ENCODE measurements at places on chromosomes 11 and 22. TPM values are rescaled to one million over a fixed set of nuclear protein-coding genes. Genes with fewer than 3 reads are reported as not detected.

Gene ACCSL
- not detected for total RNA-seq

Gene SYT7
- 10.6 TPM for total RNA-seq

DNA sequence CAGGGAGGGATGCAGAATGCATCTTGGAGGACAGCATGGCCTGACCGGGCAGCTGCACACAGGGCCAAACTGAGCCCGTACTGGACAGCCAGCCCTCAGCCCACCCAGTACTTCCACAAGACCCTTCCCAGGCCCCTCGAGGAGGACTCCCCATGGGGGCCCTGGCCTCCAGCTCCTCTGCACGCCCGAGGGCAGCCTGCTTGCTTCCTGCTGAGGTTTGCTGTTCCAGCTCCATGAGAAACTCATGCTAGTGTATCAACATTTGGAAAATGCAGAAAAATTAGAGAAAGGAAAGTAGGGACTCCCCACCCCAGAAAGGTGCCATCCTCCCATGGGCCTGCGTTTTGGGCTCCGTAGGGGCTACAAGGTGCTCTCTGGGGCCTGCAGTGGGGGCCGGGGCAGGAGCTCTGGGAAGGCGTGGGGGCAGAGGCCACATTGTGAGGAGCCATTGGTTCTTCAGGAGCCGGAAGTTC, 21.3 kb upstream of the CCDC188 start:
- DNase-seq: no peak

GRCh38 chr11:118641397-118642019, 34.1 kb downstream of the PHLDB1 start:
- no peak for DNase-seq

DNA sequence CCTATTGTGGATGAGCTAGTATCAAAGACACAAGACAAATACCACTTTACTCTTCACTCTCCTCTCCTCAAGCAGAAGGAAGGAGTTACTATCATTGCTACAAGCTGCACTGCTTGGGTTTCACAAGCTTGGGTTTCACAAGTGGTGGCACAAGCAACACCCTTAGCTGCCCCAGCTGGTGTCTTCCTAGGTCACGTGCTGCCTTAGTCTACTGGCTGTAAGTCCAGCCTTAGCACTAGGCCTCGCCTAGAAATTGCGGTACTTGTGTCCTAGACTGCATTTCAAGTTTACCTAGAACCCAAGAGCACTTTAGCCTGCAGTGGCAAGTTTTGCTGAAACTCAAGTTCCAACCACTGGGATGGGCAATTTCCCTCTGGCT, 86.6 kb downstream of the EHF start:
- no peak for DNase-seq

GRCh38 chr11:130449996-130450769, 1.7 kb downstream of the ADAMTS15 start:
- peak; percentile 93 for DNase-seq

GRCh38 chr22:37187891-37188761, at the start of gene C1QTNF6:
Gene C1QTNF6 (minus strand): TSS chr22:37188247. CDS start chr22:37188213, 34 bp downstream.
- peak; percentile 78 for DNase-seq

- no peak for DNase-seq
Measured at GRCh38 chr11:3165152-3165705, at the start of gene OSBPL5. Gene OSBPL5 (minus strand): TSS chr11:3165310. CDS start chr11:3129148, 36,162 bp downstream.

GRCh38 chr11:126394036-126394435, 38.5 kb downstream of the ST3GAL4 start:
- DNase-seq: no peak

DNA sequence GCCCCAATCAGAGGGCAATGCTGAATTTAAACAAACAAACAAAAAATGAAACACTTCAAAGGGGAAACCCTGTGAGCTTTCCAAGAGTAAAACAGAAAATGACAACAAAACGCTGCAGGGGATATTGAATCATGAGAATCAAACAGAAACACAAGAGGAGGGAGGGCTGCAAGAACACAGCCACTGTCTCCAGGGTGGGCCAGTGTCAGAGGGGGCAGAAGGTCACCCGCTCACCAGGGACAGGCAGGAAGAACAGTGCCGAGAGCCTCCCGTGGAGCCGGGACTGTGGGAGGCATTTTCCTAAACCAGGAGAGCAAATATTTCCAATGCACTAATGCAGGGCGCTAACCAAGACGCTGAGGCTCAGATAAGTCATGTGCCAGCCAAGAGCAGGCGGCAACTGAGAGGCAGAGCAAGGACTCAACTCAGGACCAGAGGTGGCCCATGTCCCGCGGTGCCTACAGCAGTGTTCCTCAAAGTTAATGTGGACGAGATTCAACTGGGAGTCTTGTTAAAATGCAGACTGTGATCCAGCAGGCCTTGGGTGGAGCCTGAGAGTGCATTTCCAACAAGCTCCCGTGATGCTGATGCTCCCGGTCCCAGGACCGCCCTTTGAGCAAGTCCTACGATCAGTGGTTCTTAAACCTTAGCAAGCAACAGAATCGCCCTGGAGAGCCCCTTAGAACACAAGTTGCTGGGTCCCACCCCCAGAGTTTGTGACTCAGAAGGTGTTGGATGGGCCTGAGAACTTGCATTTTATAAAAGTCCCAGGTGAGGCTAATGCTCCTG, 197.2 kb downstream of the TENM4 start:
- DNase-seq: no peak

DNA sequence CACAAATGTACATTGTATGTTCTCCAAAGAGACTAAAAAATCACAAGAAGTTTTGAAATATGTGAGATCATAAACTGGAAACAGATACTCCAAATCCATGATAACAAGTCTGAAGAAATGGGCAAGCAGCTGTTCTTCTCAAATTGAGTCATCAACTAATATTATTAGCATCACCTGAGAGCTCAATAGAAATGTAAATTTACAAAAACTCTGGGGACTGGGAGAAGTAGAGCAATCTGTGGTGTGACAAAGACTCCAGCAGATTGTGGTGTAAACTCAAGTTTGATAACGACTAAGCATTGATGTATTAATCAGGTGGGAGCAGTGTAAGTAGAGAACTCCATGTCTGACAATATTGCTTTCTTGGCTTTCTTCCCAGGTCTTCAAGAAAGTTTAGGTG, 53.2 kb downstream of the GLYATL1 start:
- no peak for DNase-seq

Measured in H1 (cell line).